T-helper 22 cell (primary cell): ENCODE measurements at places on chromosomes 12 and 14.

- DNase-seq, result no peak
These were observed 2.9 kb upstream of the NAB2 start for GRCh38 chr12:57085999-57086492.

DNA sequence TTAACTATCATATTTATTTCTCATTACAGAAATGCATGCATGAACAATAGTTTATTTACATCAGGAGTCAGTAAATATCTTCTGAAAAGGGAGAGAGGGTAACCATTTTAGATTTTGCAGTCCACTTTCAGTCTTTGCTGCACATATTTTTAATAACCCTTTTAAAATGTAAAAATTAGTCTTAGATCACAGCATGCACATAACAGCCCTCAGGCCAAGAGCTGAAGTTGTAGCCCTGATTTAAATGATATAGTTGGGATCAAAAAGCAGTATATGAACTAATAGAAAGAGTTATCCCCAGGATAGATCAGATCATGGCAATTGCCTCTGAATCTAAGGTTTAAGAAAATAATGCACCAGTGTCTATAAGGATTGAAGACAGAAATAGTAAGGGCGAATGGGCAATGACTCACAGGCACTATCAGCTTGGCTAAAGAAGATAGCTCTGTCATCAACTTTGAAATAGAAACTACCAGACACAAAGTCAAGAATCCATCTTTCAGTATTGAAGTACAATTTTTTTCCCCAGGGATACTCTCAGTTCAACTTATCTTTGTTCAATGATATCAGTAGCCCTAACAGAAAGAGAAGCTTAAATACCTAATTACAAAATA, 13.1 kb upstream of the CLEC7A start:
- DNase-seq, result no peak

DNA sequence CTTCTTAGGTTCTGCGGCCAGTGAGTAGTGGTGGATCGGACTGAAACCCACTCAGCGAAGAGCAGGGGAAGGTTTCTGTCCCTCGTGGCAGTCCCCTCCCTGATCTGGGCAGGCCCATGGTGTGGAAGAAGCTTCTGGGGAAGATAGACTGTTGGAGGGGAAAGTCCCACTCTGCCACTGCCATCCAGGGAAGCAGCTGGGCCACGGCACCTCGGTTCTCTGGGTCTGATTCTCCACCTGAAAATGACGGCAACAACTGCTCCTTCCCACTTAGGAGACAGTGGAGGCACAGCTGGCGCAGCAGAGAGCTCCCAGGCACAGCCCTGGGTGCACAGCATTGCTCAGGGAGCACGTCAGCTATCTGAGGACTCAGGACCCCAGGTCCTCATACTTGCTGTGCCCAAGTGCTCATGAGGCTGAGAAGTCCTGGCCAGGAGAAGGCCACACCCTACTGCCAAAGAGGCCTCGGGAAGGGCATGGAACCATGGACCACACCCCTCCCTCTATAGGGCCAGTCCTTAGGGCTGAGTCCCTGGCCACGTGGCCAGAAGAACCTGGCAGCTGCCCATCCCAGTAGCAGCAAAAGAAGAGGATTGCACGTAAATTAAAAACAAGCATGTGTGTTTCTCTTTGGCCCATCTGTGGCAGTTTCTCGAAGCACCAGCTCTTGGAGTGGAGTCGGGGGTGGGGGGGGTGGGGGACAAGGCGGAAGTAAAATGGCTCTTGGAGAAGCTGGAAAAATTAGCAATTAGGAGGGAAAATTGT, 85.3 kb upstream of the BCL11B start:
- no peak for DNase-seq

GRCh38 chr14:50728836-50729235, 60.7 kb upstream of the SAV1 start:
- no peak for DNase-seq

GRCh38 chr12:7145671-7146070, 15.5 kb downstream of the CLSTN3 start:
- DNase-seq, result no peak

GRCh38 chr12:128442096-128442495, 175.1 kb downstream of the TMEM132C start:
- no peak for DNase-seq
